RPMI7951 (cell line): ENCODE measurements at places on chromosomes 5 and 9. TPM values are rescaled to one million over a fixed set of nuclear protein-coding genes. Genes with fewer than 3 reads are reported as not detected.

GHR gene
- under 0.01 and 0.20 TPM in 2 replicates for total RNA-seq

ALDH7A1 gene
- total RNA-seq = 37.0 and 39.9 TPM in 2 replicates

MEGF9 gene
- 10.5 and 11.1 TPM in 2 replicates for total RNA-seq

GRCh38 chr5:176882567-176882903, 16.6 kb downstream of the HK3 start:
- no peak for DNase-seq

- no peak for DNase-seq
These were observed 6.3 kb upstream of the ASB6 start for GRCh38 chr9:129648092-129648763.

DNA sequence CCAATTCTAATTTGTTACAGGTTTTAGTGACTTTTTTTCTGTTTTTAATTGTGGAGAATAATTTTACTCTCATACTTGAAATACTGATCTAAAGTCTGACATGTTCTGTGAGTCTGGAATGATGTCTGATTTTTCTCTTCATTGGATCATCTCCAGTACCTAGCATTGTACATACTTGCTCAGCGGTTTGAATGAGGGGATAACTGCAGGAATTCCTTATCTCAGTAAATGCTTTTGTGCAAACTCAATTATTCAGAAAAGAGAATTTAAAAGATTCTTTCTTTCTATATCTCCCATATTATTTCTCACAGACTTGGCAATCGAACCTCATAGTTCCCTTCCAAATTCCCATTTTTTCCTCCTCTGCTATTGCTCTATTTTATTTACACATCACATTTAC, 397.9 kb upstream of the SGCD start:
- DNase-seq = no peak
